ENCODE measurements at places on chromosomes 3 and 15. TPM values are rescaled to one million over a fixed set of nuclear protein-coding genes. Genes with fewer than 3 reads are reported as not detected.

The GRAMD1C gene
- total RNA-seq = 19.9 TPM

DNA sequence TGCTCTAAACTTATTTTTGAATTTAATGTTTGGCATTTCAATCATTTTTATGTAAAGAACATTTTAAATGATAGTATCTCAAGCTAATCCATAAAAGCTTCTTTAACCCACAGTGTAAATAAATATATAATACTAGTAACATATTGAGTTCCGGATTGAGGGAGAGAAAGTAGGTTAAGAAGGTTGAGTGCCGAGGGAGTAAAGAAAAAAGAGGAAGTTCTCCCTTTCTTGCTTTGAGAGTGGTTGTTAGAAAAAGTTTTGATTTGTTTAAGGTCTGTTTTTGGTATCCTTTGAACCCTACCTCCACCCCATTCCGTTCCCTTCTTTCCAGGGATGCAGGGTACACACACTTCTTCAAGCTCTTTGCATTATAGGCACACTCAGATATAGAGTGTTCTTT is 130.8 kb downstream of the VPS8 start:
- H3K27me3 ChIP-seq = no peaks in the 10 kb centered on the region
- no peak for DNase-seq
- no peak overlapping the region for H3K4me3 ChIP-seq
- no peaks in the 10 kb centered on the region for H3K36me3 ChIP-seq

GRCh38 chr3:135271177-135272025 is 476.3 kb downstream of the EPHB1 start:
- DNase-seq = no peak
- no peaks in the 10 kb centered on the region for H3K4me1 ChIP-seq
- no peak overlapping the region for H3K27ac ChIP-seq
- H3K4me3 ChIP-seq = no peak overlapping the region
- no peaks in the 10 kb centered on the region for H3K27me3 ChIP-seq

DNA sequence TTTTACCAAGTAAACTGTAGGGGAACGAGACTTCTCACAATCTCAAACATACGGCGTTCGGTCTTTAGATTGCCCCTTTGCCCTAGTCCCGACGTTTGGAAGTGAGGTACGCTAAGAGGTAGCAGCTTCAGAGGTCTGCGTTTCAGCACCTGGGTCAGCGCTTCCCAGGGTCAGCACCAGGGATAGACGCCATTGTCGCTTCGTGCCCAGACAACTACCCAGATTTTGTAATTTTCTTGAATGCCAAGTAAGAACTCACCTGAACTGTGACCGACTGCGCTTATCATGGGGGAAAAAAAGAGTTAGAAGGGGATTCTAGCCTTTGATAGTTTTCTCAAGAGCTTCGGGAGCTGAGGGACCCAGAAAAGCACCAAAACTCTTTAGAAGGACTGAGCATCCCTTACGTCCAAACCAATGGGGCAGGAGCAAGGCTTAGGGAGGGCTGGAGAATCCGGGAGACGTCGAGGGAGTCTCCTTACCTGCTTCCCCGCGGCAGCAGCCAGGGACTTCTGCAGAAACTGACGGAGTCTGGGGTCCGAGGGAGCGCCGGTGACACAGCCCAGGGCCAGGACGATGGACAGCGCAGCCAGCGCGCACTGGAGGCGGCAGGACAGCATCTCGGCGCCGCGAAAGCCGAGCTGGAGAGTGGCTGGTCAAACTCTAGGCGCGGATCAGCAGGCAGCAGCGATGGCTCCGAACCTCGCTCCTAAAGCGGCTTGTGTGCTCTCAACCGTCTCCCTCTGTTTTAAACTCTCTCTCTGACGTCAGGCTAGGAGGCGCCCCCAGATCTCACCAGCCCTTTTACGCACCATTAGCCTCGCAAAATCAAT is at the start of gene SST:
SST (minus strand) TSS at position 720 of the 830 bp plus-strand sequence; CDS start at position 617, 103 bp downstream.
- peak; percentile 70 for DNase-seq
- H3K4me3 ChIP-seq = no peak within 1 kb of the TSS
- H3K4me1 ChIP-seq = no peaks in the 10 kb centered on the region

The C2CD4A gene
- total RNA-seq = not detected

DNA sequence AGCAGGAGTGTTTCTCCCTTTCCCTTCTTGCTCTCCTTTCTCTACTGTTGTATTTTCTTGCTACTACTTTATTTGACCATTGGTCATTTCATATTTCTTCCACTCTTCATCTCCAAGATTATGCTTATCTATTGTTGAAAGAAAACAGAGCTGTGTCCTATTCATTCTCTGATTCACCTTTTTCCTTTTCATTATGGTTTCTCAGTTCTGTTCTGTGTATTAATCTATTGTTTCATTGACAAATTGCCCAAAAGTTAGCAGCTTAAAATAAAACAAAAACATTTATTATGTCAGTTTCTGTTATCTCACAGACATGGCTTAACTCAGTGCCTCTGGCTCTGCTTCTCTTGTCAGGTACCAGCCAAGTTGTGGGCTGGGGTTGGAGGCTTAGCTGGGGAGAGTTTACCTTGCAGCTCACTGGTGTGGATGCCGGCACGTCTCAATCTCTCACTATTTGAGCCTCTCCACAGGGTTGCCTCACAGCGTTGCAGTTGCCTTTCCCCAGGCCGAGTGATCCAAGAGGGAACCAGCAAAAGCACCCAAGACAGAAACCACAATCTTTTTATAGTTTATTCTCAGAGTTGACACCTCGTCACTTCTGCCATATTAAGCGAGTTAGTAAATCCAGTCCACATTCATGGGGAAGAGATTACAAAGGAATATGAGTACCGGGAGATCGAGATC is 36.9 kb upstream of the FILIP1L start:
- DNase-seq = no peak
- peaks cover 11% of the 10 kb centered on the region for H3K4me1 ChIP-seq
- no peak overlapping the region for H3K4me3 ChIP-seq
- H3K27me3 ChIP-seq = no peaks in the 10 kb centered on the region

GRCh38 chr15:90132437-90132836 is 30.2 kb upstream of the IDH2 start:
- no peak overlapping the region for H3K27ac ChIP-seq
- DNase-seq = no peak
- H3K4me1 ChIP-seq = no peaks in the 10 kb centered on the region

DNA sequence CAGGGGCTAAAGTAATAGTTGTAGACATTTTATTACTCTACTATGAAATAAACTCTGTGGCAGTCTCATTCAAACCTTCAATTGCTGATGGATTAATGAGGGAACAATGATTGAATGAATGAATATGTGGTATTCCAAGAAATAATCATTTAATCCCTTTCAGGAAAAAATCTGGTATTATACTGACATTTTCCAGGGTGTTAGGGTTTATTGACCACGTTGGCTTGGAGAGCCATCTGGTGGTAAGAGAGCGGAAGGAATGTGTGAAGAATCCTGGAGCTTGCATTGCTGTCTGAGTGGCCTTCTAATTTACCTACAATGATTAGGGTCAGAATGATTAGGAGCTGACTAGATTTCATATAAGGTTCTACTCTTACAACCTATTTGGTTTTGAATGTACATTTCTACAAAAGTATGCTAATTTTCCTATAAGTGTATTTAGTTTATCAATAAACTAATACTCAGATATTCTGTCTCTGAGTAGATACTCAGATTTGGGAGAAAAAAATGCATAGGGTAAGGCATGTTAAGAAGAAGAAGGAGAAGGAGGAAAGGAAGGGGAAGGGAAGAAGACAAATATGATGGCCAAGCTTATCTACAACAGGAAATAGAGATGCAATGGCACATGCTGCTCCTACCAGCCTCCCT is 249.9 kb downstream of the ROBO1 start:
- no peak overlapping the region for H3K27ac ChIP-seq
- no peak overlapping the region for H3K4me3 ChIP-seq
- peak; percentile 68 for DNase-seq
- peaks cover 8% of the 10 kb centered on the region for H3K4me1 ChIP-seq
- no peaks in the 10 kb centered on the region for H3K36me3 ChIP-seq

The CLN6 gene
- total RNA-seq = 12.3 TPM

- no peaks in the 10 kb centered on the region for H3K27me3 ChIP-seq
- peak overlapping the region; percentile 67 for H3K4me3 ChIP-seq
- H3K4me1 ChIP-seq = peaks cover 18% of the 10 kb centered on the region
These were observed 8.7 kb upstream of the SEMA3B start for GRCh38 chr3:50260027-50260941.

DNA sequence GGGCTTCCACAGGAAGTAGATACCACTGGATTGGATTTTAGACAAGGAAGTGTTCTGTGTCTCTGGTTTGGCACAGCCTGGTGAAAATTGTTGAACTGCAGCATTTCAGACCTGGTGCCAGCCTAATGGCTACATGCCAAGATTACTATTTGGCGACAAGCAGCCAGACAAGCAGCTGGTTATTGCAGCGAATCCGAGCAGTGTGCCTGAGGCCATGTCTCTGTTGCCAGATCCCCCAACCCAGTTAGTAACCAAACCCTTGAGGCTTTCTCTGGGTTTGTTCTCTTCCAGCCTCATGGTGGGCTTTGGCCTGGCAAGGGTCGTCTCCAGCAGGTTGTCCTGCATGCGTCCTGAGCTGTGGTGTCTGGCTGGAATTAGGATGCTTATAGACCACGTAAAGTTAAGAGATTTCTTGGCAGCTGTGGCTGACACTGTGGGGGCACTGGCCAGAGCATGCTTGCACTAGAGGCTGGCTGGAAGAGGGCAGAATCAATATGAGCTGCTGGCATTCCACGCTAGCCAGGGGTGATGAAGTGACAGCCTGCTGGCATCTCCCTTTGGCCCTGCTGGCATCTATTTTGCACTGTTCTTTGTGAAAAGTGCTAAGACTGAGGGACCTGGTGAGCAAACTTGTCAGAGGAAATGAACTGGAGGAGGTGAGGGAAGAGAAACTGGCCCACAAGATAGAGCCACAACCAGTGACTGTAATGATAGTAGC is 172.6 kb downstream of the RBMS3 start:
- no peaks in the 10 kb centered on the region for H3K4me1 ChIP-seq
- H3K27ac ChIP-seq = no peak overlapping the region
- H3K4me3 ChIP-seq = no peak overlapping the region
- no peaks in the 10 kb centered on the region for H3K27me3 ChIP-seq

GRCh38 chr15:77862651-77863104 is 214.8 kb downstream of the TBC1D2B start:
- no peak for DNase-seq
- no peaks in the 10 kb centered on the region for H3K36me3 ChIP-seq
- H3K4me3 ChIP-seq = no peak overlapping the region

The UTS2B gene
- 0.22 TPM for total RNA-seq

The DUOXA2 gene
- total RNA-seq = not detected

DNA sequence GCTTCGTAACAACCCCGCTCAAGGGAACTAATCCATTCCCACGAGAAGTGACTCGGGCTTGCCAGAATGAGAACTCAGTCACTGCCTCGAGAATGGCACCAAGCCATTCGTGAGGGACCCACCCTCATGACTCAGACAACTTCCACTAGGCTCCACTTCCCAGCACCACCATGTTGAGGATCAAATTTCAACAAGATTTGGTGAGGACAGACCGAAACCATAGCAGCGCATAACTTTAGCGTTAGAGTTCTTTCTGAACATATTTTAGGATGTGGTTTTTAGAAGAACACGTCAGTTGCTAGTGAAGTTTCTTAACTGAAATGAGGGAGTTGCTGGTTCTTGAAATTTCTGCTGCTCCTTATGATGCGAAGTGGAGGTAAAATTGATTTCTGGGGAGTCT is 13.5 kb downstream of the PTPRG start:
- H3K36me3 ChIP-seq = no peaks in the 10 kb centered on the region
- H3K27ac ChIP-seq = peak overlapping the region; percentile 36
- no peaks in the 10 kb centered on the region for H3K27me3 ChIP-seq

DNA sequence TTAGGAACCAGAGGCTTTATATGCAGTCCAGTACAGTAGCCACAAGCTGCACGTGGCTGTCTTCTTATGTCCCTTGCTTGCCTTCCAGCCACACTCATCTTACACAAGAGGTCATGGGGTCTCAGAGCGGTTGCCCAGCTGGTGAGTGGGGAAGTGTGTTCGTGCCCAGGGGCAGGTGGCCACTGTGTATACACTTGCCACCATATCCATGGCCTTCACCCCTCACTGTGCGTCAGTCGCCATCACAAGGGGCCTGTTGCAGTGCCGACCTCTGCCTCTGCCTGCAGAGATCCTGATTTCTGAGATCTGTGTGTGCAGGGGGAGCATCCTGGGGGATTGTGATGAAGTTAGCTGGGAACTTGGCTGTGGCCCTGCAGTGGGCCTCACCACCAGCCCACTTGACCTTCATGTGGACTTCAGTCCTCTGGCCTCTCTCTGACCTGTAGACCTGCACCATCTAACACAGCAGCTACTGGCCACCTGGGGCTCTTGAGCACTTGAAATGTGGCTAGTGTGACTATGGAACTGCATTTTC is 43.1 kb upstream of the SACM1L start:
- peak overlapping the region; percentile 99 for H3K27ac ChIP-seq
- no peaks in the 10 kb centered on the region for H3K27me3 ChIP-seq
- H3K36me3 ChIP-seq = no peaks in the 10 kb centered on the region
- DNase-seq = no peak
- H3K4me1 ChIP-seq = peaks cover 49% of the 10 kb centered on the region
- no peak overlapping the region for H3K4me3 ChIP-seq

- H3K27ac ChIP-seq = no peak overlapping the region
- no peak overlapping the region for H3K4me3 ChIP-seq
- peaks cover 6% of the 10 kb centered on the region for H3K4me1 ChIP-seq
- no peaks in the 10 kb centered on the region for H3K27me3 ChIP-seq
- DNase-seq = no peak
- no peaks in the 10 kb centered on the region for H3K36me3 ChIP-seq
These were observed 114.8 kb downstream of the WDR76 start for GRCh38 chr15:43941555-43941954.

The MOBP gene
- total RNA-seq = not detected

DNA sequence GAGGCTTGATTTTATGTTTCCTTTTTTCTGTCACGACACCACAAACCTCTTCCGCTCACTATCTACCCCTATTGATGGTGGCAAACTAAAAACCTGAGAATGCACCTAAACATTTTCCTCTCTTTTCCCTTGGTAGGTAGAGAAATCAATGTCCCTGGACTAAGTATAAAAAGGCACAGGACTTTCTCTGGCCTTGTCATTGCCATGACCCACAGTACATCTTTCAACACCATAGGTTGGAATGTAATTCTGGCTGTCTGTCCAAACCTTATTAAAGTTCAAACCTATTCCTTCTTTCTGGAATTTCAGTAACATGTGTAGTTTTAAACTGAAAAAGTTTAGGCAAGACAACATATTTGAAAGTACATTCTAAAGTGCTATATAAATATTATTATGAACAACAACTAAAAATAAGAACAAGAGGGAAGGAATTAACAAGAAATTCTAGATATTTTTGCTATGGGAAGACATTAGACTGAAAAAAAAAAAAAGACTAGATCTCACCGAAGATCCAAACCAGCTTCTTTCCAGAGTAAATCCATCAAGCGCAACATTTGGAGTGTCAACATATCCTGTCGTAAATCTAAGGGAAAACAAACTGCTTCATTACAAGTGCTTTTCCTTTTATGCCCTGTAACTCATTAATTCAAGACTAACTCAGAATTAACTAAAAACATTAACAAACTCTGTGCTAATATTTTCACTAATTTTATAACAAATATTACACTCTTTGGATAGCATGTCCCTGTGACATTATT is 73.1 kb downstream of the FAIM start:
- no peaks in the 10 kb centered on the region for H3K27me3 ChIP-seq
- peaks cover 7% of the 10 kb centered on the region for H3K4me1 ChIP-seq
- H3K36me3 ChIP-seq = no peaks in the 10 kb centered on the region
- no peak for DNase-seq
- H3K4me3 ChIP-seq = no peak overlapping the region

All from GM23248 (cell line).